Activated gamma-delta T cell treated with anti-CD3 and anti-CD28 coated beads, Interleukin-2, amount 50 U/mL, for 16 hours (primary cell): ENCODE measurements at places on chromosomes 1 and 21.

GRCh38 chr1:177340601-177341067, 169.9 kb downstream of the BRINP2 start:
- DNase-seq: no peak

- no peak for DNase-seq
Observed at GRCh38 chr1:18643154-18644012, 12.7 kb downstream of the PAX7 start.

DNA sequence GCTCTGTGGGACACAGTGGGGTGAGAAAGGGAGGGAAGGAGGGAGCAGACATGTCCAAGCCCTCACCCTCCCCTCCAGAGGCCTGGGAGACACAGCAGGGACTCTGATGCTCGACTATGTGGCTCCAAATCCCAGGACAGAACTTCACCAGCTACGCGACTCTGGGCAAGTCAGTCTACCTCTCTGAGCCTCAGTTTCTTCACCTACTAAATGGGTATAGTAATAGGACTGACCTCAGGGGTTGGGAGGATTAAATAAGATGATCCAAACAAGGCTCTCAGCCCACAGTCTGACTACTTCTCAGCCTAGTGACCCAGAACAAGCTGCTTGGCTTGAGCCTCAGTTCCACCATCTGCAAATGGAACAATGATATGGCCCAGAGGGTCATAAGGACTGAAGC, 19.6 kb downstream of the SDC3 start:
- no peak for DNase-seq

- DNase-seq: no peak
Observed at GRCh38 chr1:230186874-230187273, 119.8 kb downstream of the GALNT2 start.

GRCh38 chr1:198678901-198679329, 40.1 kb downstream of the PTPRC start:
- DNase-seq: no peak

GRCh38 chr1:93559045-93559444, 111.1 kb downstream of the FNBP1L start:
- no peak for DNase-seq
